Common myeloid progenitor, CD34-positive (primary cell): ENCODE measurements at places on chromosomes 6 and 20.

DNA sequence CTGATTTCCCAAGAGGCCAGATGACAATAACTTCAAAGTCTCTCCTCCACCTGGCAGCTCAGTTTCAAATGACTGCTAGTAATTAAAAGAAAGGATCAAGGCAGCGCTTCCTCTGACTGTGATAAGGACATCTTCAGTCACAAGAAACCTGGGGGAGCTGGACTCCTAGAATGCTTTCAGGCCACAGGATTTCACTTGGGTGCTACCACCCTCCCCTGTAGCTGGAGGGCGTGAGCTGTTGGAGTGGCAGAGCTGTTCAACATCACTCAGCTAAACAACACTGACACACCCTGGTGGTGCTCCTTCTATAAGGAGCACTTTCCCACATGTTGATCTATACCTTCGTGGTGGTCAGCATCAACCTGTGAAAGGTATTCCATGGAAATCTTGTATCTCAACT is 2.2 kb upstream of the CNR1 start:
- DNase-seq = no peak
- H3K27ac ChIP-seq = no peak overlapping the region
- no peaks in the 10 kb centered on the region for H3K36me3 ChIP-seq
- no peak overlapping the region for H3K4me3 ChIP-seq
- peaks cover 24% of the 10 kb centered on the region for H3K4me1 ChIP-seq

DNA sequence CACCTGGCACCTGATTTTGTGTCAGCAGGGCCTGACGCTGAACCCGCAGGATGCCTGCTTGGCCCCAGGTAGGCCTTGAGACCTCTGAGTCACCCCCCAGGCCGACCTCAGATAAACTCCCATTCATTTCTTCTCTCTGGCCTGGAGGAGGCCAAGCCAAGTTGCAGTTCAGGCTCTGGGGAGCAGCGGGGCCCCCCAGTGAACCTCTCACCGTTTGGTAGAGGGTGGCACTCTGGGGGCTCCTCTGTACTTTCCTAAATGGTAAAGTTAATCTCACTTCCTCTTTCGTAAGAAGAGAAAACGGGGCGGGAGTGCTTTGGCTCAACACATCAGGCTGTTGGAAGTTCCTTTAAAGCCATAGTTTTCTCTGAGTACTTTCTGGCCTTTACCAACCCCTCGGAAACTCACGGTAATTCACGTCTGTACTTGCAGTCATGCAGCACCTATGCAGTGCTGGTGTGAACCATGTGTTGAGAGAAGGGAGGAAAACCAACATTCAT is 2.8 kb downstream of the SIRPA start:
- H3K4me1 ChIP-seq = peaks cover 43% of the 10 kb centered on the region
- no peak overlapping the region for H3K4me3 ChIP-seq
- no peaks in the 10 kb centered on the region for H3K27me3 ChIP-seq
- peak; percentile 87 for DNase-seq
- H3K27ac ChIP-seq = peak overlapping the region; percentile 74

DNA sequence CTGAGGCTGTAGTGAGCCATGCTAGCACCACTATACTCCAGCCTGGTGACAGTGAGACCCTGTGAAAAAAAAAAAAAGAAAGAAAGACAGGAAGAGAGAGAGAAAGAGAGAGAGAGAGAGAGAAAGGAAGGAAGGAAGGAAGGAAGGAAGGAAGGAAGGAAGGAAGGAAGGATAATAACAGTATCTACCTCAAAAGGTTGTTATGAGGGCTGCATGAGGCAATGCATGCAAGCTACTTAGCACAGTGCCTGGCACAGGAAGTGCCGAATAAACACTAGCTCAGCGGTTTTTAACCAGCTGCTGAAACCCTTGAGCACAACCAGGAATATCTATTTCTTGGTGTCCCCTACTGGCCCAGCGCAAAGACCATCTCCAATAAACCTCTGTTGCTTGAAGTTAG is 62.3 kb upstream of the TBC1D7 start:
- peaks cover 17% of the 10 kb centered on the region for H3K4me1 ChIP-seq
- no peak for DNase-seq
- no peak overlapping the region for H3K4me3 ChIP-seq
- no peak overlapping the region for H3K27ac ChIP-seq

DNA sequence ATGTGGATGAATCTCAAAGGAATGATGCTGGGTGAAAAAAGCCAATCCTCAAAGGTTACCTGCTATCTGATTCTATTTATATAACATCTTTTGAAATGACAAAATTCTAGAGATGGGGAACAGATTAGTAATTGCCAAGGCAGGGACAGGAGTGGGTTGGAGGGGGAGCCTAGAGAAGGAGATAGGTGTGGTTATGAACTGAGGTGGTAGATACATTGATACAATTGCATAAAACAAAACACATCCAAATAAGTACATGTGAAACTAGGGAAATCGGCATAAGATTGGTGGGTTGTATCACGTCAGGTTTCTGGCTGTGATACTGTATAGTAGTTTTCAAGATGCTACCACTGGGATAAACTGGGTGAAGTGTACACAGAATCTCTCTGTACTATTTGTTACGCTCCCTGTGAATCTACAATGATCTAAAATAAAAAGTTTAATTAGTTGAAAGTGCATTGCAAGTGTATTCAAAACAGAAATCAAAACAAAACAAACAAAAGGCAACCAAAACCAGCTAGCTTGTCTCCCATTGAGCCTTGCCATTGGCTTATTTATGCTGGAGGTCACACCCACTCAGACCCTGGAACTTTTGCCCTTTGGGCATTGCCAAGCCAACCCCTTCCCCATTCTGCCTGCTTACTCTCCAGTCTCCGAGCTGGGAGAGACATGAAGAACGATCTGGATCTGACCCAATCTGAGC is 27.8 kb downstream of the PPP1R16B start:
- H3K4me3 ChIP-seq = no peak overlapping the region
- no peak overlapping the region for H3K27ac ChIP-seq
- no peaks in the 10 kb centered on the region for H3K4me1 ChIP-seq
- no peaks in the 10 kb centered on the region for H3K27me3 ChIP-seq
- no peak for DNase-seq
- H3K36me3 ChIP-seq = peaks cover 4% of the 10 kb centered on the region
